Effector memory CD8-positive, alpha-beta T cell (primary cell): ENCODE measurements at places on chromosomes 7 and 10.

DNA sequence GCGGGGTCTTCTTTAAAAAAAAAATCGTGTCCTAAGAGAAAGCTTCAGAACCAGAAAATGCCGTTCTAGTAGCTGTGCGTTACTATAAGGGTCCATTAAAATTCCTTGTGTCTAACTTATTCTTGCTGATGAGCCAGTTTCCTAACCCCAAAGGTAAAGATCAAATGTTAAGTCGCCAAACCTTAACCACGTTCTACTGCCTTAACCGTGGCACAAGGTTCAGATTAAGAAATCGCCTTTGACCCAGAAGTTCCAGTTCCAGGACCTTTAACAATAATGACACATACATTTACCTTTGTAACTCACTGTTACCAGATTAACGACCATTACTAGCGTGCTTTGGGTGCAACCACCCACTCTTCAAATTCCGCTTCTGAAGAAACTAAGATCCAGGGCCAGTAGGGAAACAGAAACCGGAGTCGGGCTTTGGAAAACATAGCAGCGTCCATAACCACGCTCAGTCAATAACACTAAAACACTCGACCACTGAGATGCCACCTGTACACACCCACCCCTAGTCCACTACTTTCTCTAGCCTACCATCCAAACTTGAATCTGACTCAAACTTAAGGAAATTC is 620 bp downstream of the BET1 start:
- DNase-seq: no peak

- no peak for DNase-seq
Measured at GRCh38 chr10:112456533-112456932, 9.5 kb downstream of the VTI1A start.

DNA sequence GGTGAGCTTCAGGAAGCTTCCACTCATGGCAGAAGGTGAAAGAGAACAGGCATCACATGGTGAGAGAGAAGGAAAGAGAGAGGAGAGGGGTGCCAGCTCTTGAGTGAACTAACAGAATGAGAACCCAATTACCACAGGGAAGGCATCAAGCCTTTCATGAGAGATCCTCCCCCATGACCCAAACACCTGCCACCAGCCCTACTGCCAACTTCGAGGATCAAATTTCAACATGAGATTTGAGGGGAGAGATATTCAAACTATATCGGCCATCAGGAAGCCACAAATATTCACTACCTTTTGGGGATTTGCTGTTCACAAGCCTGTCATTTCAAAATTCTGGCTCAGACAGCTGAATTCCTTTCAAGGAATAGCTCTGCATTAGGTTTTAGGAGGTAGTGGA is 39.9 kb upstream of the SMNDC1 start:
- no peak for DNase-seq

DNA sequence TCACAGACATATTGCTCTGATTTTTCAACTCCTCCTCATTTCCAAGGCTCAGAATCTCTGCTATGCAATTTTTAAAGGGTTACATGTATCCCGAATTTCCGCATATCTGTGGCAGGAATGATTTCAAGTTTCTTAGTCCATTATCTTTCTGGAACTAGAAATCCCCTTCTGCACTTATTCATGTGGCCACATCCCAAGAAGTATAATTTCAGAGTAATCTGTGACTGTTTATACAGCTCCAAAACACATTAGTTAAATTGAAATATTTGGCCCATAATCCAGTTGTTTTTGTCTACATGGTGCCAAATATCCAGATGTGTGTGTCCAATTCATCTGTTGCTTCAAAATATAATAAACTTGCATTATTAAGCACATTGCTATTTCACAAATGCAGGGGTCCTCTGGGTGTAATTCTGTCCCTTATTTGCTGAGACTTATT is 271.2 kb downstream of the ARHGAP12 start:
- no peak for DNase-seq

- DNase-seq: no peak
Measured at GRCh38 chr10:18144928-18145327, 4.7 kb downstream of the CACNB2 start.

- no peak for DNase-seq
Measured at GRCh38 chr7:81533426-81533825, 236.4 kb downstream of the HGF start.

DNA sequence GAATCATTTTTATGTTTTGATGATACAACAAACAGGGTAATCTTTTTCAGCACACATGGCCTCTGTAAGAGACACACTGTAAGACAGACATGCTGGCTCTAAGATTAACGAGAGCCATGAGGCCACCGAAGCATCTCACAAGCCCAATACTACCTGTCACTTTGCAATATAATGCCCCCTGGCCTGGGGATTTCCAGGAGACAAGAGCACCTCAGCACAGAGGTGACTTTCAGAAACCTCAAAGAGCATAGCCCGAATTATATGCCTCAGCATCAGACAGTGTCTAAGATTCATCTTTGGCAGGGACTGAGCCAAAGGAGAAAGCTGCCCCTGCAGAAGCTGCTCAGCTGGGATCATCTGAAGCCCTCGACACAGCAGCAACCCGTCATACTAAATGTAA is 44.2 kb upstream of the TMEM213 start:
- DNase-seq: no peak

DNA sequence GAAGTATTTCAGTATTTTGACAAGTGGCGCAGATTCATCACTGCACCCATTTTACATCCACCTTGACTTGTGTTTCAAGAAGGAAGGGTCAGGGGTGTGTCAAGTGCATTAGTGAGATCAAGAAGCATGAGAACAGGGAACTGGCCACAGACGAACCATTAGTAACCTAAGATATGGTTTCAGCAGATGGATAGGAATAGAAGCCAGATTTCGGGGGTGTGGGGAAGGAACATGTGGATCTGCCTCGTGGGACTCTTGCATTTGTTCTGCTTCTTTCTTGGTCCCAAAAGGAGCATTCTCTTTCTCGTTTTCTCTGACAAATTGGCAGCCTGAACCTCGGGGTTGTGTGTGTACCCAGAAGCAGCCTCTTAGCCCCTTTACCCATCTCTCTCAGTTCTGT is 9.6 kb downstream of the DENND2A start:
- no peak for DNase-seq

DNA sequence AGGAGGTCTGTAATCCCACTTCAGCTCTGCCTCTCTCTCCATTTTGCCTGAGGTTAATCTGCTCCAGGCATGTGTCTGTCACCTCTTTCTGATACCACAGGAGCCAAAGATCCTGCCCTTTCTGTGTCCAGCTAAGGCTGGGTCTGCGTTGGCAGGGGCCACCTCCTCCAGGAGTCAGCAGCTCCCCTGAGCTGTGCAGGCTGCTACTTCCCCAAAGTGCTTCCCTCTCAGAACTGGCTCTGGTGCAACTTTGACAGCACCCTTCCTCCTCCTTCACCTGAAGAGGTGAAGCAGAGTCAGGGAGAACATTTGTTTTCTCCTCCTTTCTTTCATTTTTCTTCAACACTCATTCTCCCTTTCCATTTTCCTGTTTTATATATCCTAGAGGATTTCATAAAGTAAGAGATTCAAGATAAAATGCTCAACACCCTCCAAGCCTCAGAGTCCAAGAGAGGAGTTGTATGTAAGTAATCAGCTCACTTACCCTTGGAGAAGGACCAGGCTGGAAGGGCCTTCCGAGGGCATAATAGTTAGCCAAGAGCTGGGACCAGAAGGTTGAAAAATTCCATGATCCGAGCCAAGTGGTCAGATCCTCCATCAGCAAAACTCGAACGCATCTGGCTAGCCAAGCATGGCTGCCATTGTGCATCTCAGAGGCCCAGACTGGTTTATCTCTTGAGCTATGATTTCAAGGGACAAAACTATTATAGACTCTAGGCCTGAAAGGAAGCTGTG is 257.3 kb downstream of the PTEN start:
- DNase-seq: no peak

DNA sequence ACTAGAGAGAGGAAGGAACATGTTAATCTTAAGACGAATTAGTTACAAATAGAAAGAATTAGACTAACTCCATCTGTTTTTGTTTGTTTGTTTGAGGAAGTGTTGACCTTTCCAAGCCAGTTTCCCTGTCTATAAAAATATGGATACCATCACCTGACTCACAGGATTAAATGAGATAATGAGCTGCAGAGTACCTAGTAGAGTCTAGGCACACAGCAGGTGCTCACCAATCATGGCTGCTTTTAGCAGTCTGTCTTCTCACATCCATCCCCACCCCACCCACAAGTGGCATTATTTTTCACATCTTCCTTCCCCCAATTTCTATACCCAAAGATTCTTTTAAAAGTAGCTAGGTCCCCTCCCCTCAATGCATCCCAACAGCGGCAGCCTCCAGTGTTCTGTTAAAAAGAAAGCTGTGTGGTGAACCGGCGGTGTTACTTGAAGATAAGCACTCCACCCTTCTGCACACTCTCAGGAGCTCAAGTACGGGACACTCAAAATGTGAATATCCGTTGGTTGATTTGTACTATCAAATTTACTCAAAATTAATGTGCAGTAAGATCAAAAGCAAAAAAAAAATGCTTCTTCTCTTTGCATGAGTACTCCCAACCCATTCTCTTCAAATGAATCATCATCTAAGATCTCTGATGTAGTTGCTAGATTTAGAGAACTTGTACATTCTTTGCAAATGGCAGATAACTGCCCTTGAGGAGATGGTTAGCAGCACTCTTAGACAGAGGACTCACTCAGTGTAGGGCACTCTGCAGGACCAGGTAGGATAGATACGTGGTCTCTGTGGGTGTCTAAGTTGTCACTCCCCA is 145.4 kb upstream of the ASAH2 start:
- no peak for DNase-seq

DNA sequence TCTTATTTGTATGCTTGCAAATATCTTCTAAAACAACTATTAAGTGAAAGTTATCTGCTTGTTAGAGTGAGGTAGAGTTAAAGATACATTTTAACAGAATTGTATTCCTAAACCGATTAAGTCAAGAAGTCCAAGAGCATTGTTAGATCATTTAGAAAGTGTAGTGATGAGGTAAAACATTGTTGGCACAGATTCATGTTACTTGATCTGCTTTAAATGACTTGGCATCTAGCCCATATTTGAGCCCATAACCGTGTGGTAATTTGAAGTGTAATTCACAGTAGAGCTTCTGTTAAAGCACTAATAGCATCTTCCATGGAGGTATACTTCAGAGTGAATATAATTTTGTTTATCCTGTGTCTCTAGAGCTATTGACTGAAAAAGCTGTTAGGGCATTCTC is 62.1 kb downstream of the PTEN start:
- no peak for DNase-seq

DNA sequence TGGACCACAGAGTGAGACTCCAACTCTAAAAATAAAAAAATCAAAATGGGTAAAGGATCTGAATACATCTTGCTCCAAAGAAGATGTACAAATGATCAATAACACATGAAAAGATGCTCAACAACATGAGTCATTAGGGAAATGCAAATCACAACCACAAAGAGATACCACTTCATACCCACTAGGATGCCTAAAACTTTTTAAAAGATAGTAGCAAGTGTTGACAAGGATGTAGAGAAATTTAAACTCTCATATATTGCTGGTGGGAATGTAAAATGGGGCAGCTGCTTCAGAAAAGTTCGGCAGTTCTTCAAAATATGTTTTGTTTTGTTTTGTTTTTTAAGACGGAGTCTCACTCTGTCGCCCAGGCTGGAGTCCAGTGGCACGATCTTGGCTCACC is 45.7 kb upstream of the GTF2IRD1 start:
- DNase-seq: no peak

- no peak for DNase-seq
Measured at GRCh38 chr10:71079761-71080380, 132.5 kb upstream of the UNC5B start.

DNA sequence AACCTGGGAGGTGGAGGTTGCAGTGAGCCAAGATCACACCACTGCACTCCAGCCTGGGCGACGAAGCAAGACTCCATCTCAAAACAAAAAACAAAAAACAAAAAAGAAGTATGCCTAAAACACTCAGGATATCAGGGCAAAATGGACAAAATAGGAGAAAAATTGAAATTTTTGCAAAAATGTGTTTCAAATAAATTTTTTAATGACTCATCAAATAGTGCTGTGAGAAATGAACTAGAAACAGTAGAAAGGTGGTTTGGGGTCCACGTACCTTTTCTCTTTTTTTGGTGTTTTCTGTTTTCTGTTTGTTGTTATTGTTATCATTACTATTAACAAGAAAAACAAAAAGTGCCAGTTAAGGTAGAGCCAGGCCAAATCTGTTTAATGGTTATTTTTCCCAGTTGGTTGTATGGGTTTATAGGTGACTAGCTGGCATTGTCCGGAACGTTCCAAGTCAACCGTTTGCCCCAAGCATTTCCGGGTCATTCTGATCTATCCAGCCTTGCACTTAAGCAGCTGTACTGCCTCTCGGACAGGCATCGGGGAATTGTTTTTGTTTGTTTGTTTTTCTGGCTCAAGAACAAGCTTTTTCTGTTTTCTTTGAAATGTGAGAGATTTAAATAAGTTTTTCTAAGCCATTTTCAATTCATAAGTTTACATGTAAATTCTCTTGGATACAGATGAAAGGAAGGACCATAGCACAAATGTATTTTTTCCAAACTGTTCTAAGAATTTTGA is 157.0 kb upstream of the NEBL start:
- DNase-seq: no peak

- DNase-seq: no peak
Measured at GRCh38 chr7:3495954-3496353, 194.9 kb downstream of the SDK1 start.

DNA sequence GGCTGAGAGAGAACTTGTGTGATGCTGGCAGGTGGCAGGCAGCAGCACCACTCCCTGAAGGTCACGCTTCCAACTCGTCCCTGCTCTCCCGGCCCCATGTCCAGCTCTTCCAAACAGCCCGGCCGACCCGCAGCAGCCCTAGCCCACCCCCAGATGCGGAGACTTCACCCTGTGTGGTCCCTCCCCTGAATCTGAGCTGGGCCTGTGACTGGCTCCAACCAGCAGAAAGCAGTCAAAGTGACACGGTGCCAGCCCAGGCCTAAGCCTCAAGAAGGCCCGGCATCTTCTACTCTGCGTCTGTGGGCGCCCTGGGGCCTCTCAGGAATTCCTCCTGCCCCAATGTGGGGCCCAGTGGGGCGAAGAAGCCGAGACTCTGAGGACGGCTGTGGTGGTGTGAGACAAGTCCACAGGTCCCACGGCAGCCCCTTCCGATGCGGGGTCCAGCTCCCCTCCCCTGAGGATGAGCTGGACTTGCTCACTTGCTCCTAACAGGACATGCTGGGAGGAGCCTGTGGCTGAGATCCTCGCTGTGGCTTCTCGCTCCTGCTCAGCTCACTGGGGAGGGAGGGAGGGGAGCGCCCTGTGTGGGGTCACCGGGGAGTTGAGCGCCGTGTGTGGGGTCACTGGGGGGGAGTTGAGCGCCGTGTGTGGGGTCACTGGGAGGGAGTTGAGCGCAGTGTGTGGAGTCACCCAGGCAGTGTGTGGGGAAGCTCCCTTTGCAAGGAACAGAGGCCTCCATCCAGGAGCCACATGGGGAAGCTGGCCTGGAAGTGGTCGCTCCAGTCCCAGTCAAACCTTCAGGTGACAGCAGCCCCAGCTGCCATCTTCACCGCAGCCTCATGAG is 9.5 kb downstream of the STK32C start:
- no peak for DNase-seq

DNA sequence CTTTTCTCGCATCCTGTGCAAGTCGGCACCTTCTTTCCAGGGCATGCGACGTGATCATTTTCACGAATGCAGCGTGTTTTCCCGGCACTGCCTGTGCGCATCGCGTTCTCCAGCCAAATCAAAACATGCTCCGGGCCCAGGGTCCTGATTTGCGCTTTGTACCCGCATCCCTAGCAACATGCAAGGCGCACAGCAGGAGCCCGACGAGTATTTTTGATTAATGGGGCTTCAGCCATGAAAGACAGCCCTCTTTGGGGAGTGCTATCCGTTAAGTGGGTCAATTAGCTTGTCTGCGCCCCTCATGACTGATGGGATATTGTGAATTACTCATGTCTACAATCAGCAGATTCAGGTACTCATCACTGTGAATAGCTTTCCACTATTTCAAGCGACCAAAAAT is 243.3 kb upstream of the RNF32 start:
- DNase-seq: no peak
